ENCODE measurements at places on chromosomes 1 and 21.

DNA sequence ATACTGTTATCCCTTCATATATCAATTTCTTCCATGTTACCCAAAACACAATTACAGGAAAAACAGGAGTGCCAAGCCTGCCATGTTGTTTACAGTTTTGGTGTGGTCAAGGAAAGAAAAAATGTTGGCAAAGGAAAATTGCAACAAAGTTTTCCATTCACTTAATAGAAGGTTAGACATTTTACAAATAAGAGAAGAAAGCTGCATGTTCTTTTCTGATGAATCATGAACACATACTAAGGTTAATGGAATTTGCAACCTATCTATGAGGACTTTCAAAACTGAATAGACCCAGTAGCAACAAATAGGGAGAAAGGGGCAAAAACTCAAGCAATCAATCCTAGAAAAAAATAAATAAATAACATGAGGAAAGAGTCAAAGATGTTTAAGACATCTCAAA, 556.7 kb downstream of the DPYD start:
- no peak for DNase-seq

DNA sequence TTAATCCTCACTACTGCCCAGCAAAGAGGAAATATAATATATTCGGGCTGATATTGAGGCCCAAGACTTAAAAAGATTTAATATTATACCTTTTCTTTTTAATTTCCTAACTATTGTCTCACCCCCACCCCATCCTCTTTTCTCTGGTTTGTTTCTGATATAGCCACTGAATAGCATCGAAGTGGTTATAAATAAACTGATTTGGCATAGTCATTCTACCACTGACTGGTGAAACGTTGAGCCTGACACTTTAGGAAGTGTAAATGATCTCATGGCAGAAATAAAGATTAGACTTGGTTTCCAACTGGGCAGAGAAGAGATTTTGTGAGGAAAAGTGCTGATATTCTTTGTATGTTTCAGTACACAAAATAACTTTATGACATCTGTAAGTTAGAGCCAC, 39.3 kb downstream of the DTL start:
- DNase-seq: no peak

- peak; percentile 21 for DNase-seq
Measured at GRCh38 chr1:201309416-201309815, 26.1 kb downstream of the PKP1 start.

- no peak for DNase-seq
Measured at GRCh38 chr1:1032424-1032823, 12.5 kb downstream of the AGRN start.

GRCh38 chr1:205600085-205600484, 31.7 kb downstream of the ELK4 start:
- DNase-seq: no peak

GRCh38 chr1:244339776-244340175, 111.9 kb downstream of the ADSS2 start:
- no peak for DNase-seq

DNA sequence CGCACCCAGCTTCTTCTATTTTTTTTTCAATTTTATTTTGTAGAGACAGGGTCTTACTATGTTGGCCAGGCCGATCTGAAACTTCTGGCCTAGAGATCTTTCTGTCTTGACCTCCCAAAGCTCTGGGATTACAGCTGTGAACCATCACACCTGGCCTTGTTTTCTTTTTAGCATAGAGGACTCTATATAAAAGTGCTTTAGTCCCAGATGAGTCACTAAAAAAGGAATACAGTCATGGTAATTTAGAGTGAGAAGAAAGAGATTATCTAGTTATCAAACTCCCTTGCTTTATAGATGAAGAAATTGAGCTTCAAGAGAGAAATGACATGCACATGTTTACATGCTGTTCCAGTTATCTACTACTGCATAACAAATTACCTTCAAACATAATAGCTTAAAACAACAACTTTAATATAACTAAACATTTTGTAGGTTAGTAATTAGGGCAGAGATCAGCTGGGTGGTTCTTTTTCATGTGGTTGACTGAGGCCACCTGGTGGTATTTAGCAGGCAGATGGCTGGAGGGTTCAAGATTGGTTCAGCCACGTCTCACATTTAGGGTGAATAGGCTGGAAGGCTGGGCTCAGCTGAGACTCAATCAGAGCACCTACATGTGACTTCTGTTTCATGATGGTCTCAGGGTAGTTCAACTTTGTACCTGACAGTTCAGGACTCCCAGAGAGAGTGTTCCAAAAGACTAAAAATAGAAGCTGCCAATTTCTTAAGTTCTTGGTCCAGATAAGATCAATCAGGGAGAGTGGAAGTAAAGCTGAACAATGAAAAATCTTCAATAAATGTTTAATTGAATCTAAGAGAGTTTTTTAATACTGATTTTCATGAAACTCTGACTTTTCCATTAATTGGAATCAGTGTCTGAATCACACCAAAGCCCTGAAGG, 16.9 kb upstream of the MTF2 start:
- DNase-seq: no peak

- DNase-seq: no peak
Measured at GRCh38 chr1:175674186-175674585, 69.2 kb downstream of the TNR start.

GRCh38 chr21:36966821-36967768, 626 bp upstream of the HLCS start:
- DNase-seq: no peak

DNA sequence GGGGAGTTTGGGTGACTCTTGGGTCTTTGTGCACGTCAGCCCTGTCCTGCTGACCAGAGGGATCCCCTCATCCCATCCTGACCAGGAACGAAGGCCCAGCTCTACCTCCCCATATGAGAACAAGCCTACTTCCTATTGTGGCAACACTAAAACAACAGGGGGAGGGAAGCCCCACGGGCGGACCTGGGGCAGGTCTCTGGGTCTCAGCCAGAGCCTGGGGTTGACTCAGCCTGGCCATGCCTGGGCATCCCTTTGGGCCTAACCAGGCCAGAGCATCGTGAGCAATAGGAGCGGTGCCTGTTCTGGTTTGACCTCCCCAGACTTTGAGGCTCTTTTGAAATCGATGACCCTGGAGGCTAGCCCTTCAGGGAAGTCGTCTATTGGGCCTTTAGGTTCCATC, 16.8 kb downstream of the RPS6KA1 start:
- no peak for DNase-seq

- DNase-seq: no peak
Measured at GRCh38 chr1:77545970-77546369, 136.5 kb downstream of the ZZZ3 start.

DNA sequence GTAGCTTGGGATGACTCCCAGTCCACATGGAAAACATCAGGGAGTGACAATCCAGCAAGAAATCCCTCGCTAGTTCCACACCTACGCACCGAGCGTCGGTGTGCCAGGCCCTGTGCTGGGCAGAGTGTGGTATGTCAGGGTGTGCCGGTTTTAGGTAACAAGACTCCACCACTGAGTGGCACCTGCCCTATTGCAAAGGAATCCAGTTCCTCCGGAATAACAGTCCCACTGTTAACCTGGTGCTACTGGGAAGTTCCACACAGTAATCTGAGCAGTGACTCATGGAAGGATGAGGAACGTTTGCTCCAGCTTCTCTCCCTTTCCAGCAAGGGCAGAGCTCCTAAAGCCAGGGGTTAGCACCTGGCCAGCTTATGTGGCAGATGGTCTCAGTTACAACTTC, 14.3 kb downstream of the RNF207 start:
- DNase-seq: no peak

DNA sequence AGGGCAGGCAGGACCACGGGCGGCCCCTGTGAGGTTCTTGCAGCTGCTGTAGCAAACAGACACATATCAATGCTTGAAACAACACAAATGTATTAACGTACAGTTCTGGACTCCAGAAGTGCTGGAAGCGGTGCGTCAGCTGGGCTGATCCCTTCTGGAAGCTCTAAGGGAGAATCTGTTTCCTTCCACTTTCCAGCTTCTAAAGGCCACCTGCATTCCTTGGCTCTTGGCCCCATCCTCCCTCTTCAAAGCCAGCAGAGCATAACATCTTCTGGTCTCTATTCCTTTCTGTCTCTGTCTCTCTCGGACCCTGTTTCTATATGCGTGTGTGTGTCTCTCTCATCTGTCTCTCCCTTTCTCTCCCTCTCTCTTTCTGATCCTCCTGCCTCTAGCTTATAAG, 102.3 kb downstream of the SPSB1 start:
- DNase-seq: no peak

DNA sequence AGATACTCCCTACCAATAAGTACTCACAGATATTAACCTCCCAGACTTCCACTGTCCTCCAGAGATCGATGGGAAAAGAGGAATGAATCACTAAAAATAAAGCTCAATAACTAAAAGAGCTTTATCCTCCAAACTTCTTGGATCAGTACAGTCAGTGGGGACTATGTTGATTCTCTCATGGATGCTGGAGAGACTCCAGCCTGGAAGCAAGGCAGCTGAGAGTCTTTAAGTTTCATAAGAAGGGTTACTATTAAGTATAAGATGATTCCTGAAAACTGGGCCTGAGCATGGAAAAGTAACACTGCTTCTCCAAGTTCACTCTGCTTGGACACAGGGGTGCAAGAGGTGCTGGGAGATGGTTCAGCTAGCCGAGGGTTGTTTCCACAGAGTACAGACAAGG, 6.2 kb upstream of the DDR2 start:
- DNase-seq: no peak

GRCh38 chr1:45621895-45622523, 1.8 kb downstream of the CCDC17 start:
- no peak for DNase-seq

DNA sequence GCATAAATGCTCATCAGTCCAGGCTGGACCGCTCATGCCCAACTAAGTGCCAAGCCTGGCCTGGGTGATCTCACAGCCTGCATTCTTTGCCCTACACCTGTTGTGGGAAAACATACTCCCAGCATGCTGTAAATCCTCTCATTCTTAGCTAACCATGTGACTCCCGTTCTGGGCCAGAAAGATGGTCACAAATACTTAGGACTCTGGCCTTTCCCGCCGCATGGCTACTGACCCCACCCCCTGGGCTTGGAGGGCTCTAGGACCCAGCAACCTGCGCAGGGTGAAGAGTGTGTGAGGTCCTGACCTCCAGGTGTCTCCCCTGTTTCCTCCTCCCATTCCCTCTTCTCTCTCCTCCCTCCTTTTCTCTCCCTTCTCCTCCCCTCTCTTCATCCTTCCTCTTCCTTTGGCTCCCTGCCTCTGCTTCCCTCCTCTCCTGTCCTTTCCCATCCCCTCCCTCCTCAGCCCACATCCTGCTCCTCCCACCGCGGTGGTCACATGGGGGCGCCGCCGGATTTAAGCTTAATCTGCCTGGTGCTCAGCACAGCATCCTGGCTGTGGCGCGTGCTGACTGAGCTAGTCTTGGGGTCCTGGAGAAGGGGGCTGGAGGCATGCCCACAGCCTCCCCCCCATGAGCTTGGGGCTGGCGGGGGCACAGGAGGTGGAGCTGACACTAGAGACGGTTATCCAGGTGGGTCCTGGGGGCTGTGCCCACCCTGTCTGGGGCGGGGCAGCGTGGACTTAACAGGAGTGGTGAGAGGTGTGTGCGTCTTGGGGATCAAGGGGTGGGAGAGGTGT, at the start of gene CROCC:
Gene CROCC (plus strand): TSS at position 541 of the 795 bp plus-strand sequence. CDS start 88 bp downstream, at position 629.
- peak; percentile 98 for DNase-seq

DNA sequence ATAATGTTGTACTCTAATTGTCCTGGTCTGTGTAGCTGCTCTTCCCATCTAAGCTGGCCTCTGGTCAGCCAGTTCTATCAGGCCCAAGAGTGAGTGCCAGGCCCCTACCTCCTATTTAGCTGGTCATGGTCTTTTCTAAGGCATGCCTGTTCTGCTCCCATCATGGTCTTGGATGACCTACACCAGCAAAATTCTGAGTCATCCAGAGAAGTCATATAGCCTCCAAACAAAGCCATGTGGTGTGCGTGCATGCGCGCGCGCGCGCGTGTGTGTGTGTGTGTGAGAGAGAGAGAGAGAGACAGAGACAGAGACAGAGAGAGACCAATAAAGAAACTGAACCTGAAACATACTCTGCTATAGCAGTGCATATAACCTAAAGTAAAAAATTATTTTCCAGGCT, 254.4 kb downstream of the BRINP2 start:
- DNase-seq: no peak

DNA sequence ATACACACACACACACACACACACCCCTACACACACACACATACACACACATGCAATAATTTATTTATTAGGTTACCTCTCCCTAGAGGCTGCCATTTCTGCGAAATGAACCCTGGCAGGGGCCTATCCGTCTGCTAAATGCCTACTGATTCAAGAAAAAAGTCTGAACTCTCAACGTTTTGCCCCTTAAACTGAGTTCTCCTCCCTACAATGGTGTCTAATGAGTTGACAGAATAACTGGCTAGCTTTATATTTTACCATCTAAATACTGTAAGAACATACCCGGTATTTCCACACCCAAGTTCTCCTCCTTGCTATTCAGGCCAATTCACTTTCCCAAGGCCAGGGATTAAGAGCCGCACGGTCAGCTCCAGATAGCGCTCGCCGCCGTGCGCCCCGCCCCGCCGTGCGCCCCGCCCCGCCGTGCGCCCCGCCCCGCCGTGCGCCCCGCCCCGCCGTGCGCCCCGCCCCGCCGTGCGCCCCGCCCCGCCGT, 339 bp upstream of the RNPC3 start:
- no peak for DNase-seq

GRCh38 chr1:201999625-202000238, 10.7 kb upstream of the ELF3 start:
- DNase-seq: peak; percentile 56

GRCh38 chr1:11098931-11099309, 749 bp downstream of the EXOSC10 start:
- DNase-seq: no peak

DNA sequence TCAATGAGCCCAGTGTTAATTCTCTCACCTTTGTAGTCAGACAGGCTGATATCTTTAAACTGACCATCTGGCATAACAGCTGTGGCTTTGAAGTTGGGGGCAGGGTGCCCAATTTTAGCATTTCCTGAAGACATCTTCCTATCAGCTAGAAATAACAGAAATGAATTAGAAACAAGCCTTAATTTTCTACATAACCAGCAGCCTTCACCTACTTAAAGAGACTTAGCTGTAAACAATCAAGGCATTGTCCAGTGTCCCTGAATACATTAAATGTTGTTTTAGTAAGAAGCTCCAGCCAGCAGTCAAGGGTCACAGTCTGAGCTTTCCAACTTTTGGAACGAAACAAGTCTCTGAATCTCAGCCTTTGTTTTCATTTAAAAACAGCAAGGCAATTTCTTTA, 2.8 kb downstream of the PRDX1 start:
- DNase-seq: no peak

GRCh38 chr1:3211582-3212375, 142.8 kb downstream of the PRDM16 start:
- no peak for DNase-seq

DNA sequence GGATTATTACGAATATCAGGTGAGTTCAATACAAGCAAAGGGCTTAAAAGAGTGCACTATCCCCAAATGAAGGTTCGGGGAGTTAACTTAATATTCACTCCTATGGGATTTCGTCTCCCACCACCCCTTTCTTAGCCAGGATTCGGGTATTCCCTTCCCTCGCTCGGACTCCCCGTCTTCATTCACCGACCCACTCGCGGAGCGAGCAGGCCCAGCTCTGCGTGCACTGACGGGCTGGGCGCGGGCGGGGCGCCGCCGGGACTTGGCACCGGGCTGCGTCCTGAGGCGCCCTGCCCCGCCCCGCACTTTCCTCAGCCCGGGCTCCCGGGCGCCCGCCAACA, 7.7 kb upstream of the MPZL1 start:
- peak; percentile 69 for DNase-seq

GRCh38 chr21:45338311-45339017, 50.8 kb upstream of the POFUT2 start:
- no peak for DNase-seq

- no peak for DNase-seq
Measured at GRCh38 chr1:206823727-206824126, 41.7 kb upstream of the IL20 start.

GRCh38 chr1:56220021-56220420, 359.3 kb downstream of the PLPP3 start:
- no peak for DNase-seq
